ENCODE measurements at places on chromosomes 5 and 9.

GRCh38 chr5:122150215-122150614 lies 20.9 kb downstream of the ZNF474 start:
- DNase-seq: no peak

DNA sequence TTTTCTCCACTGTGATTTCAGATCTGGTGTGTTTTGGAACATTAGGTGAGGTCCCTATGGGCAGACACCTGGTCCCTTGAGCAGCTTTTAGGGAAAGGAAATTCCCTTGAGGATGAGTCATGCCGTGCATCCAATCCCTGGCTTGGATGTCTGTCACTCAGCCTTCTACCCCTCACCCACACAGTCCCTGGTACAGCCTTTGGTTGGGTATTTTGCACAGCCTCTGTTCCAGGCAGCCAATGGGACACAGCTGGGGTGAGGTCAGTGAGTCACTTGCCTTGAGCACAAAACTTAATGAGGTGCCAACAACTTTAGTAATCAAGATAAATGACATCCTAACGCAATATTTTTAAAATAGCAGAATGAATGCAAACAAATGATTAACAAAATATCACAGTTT lies 22.7 kb upstream of the SVEP1 start:
- DNase-seq: no peak

- DNase-seq: no peak
Measured at GRCh38 chr5:14995229-14995628, 123.7 kb upstream of the ANKH start.

- DNase-seq: no peak
Measured at GRCh38 chr9:89154651-89155336, 23.8 kb downstream of the SHC3 start.

DNA sequence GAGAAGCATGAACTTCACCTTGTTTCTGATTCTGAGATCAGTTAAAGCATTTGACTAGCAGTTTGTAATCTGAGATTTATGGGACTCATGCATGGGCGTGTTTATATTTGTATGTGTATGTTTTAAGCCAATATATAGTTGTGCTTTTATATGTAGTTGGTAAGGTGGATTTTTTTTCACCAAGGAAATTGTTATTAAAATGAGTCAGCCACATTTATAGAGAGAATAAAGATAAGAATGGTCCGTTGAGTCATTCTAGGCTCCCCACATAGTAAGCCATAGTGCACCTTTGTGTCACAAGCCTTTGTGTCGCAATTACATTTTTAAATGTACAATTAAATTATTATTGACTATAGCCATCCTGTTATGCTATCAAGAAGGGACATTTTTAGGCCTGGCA lies 89.0 kb downstream of the NLN start:
- no peak for DNase-seq

Data from posterior vena cava (tissue), 2 donors.